ENCODE measurements at places on chromosomes 2 and 18.

DNA sequence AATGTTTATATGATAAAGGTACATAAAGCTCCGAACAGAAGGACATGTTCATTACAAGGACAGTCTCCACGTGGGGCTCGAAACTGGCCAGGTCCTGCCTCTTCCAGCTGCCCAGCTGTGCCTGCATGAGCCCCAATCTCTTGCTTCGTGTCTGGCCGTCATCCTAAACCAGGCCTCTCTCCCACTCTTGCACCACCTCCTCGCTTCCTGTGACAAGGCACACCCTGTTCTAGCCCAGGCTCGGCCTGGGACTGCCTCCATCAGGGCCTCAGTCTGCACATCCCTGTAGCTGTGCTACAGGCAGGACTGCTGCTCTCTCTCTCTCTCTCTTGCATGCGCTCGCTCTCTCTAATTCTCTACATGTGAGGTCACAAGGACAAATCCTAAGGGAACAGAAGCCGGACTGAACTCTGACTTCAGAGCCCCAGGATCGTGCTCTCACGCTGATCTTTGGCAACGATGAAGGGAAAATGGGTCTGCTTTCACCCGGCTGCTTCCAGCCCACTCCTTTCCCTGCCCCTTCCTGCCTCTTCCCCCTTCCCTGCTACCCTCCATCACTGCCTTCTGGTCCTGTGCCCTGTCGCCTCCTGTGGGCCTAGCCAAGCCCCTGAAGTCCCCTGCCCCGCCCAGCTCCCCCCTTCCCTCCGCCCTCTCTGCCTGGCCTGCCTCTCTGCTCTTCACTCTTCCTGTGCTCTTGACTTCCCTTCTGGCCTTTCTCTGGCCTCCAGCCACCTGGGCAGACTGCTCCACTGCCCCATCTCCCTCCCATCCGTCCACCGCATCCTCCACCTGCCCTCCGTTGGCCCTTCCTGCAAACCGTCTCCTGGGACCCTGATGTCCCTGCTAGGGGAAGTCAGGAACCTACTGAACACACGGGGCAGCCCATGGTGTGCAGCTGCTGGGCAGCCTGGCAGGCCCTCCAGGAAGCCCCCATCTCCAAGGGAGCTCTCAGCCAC is 7.8 kb upstream of the GPR55 start:
- DNase-seq, result peak; percentile 65

GRCh38 chr18:79538635-79539034 is 141.0 kb upstream of the CTDP1 start:
- DNase-seq, result no peak

DNA sequence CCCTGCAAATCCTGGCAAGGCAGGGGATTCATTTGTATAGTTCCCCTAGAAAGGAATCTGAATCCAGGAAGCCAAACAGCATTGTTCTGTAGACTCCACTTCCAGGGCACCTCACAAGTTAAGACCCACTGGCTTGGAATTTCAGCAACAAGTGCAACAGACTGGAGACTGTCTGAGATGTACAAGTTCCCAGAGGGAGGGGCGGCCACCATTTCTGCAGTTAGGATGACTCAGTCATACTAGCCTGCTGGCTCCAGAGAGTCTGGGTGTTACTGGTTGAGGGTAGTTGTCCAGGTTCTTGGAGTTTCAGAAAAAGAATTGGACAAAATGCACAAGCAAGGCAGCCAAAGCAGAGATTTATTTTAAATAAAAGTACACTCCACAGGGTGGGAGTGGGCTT is 384.2 kb downstream of the DSC3 start:
- no peak for DNase-seq

- DNase-seq, result peak; percentile 83
Measured at GRCh38 chr2:152523091-152523490, 188.1 kb downstream of the FMNL2 start.

GRCh38 chr2:129462349-129462748 is 517.1 kb upstream of the RAB6C start:
- no peak for DNase-seq

GRCh38 chr2:69013840-69014821 is 1.2 kb downstream of the ANTXR1 start:
- peak; percentile 42 for DNase-seq

DNA sequence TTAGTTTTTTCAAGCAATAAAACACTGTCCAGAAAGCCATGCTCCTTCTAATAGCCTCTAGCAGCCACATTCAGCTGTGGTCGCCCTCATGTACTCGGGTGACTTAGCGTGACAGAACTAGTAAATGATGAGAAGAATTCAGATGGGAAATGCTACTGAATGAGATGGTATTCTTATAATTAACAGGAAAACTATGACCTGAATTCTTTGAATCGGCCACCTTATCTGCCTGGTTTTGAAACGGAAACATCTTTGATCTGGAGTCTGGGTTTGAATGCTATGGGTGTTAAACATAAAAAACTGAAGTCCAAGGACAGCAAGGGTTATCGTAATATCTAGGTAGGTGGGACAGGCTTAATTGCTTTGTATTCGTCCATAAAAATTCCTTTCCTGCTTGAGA is 138.8 kb upstream of the DNMT3A start:
- DNase-seq, result no peak

DNA sequence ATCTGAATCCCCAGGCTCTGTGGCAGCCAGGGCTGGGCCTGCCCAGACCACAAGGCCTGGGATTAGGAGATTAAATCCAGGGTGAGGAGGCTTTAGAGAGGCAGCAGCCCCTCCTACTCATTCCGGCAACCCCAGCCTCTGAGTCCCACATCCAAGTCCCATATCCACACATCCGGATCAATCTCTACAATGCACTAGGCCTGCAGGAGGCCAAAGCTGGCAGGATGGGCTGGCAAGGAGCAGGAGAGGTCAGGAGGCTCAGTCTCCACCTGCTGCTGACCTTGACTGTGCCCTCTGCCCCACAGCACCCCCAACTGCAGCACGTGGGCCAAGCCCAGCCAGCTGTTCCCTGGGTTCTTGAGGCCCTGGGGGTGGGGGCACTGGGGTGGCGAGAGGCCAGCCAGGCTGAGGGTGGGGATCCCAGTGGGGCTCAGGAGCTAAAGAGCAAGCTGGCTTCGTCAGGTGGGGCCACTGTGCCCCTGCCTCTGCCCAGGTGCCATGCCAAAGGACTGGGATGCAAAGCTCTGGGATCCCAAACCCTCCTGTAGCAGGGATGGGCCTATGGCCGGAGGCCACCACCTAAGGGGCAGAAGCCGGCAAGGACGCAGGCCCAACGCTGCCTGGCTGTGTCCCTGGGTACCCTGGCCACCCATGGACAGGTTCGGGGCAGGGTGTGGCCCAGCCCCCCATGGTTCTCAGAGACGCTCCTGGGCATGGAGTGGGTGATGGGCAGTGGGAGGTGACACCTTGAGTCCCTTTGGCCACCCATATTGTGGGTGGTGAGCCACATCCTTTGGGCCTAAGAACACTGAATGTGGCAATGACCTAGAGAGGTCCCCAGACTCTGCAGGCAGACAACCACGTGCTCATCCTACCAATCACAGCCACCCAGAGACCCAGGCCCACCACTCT is 3.2 kb downstream of the KIF1A start:
- DNase-seq, result no peak

DNA sequence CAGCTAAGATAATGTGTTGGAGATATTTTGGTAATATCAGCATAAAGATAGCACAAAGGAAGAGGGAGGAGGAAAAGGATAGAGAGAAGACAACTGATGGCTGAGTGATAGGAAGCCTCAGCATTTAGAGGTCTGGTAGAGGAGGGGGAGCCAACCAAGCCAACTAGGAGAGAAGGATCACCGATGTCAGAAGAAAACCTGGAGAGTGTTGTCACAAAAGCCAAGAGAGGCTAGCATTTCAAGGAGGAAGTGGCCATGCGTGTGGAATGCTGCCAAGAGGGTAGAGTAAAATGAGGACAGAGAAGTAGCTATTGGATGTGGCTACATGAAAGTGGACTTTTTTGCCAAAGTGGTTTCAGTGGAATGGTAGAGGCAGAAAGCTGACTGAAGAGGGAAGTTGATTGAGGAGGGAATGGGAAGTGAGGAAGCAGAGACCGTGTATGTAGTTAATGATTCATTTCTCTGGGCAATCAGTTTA is 34.3 kb downstream of the LCLAT1 start:
- DNase-seq, result no peak

DNA sequence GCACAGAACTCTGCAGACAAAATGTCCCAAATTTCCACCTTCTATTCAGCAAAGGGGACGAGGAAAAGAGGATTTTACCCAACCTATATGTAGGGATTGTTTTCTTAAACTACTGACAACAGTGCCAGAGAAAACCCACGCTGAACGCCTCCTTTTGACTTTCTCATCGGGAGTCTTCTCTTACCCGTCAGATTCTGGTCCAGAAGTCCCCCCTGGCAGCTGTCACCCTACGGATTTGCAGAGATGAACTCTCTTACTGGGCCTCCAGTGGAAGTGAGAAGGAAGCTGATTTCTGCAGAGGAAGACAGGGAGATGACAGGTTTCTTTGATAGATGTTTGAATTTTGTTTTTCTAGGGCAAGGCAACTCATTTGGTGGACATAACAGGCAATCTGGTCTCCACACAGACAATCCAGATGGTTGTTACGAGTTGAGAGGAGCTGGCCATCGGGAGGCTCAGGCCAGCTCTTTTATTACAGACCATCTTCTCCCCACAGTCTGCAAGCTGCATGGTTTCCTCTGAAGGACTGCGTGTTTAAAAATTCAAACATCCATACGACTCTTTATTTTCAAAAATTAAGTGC is 804.3 kb downstream of the RNF144A start:
- no peak for DNase-seq

All from iris pigment epithelial cell (primary cell).